ENCODE measurements at places on chromosomes 4 and X.

DNA sequence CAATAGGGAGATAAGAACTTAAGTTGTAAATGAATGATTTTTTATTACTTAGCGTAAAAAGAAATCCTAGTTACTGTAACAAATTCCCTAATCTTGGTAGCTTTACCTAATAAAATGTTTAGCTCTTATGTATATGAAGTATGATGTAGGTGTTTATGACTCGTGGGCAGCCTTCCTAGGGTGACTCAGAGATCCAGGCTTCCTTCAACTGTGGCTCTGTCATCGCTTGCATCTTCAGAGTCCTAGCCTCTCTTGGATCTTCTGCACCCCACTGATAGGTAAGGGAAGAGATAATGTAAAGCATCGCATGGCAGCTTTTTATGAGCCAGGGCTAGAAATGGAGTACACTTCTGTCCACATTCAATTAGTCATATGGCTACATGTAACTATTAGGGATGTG, 165.6 kb upstream of the GLRA2 start:
- no peak for DNase-seq

DNA sequence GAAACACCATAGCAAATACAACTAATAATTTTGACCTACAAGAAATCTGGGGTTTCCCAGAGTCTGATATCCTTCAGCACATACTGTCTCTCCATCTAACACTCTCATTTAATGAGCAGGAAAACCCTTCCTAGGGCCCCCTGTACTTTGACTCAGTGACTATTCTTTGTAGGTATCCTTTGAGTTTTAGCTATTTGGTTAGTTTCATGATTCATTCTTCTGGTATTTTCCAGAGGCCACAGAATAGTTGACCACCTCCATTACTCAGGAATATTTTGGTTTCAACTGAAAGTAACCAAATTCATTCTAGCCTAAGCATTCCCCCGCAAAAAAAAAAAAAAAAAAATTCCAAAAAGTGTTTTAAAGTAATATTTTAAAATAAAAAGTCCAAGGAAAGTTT, 140.0 kb downstream of the IDS start:
- no peak for DNase-seq

GRCh38 chr4:77151241-77151640, 5.8 kb upstream of the CCNG2 start:
- DNase-seq = no peak

GRCh38 chr4:127006446-127006877, 626.3 kb upstream of the INTU start:
- DNase-seq = no peak

- DNase-seq = no peak
Observed at GRCh38 chr4:182809417-182810102, 107.6 kb downstream of the DCTD start.

GRCh38 chr4:172762895-172763294, 405.7 kb upstream of the GALNT7 start:
- no peak for DNase-seq

DNA sequence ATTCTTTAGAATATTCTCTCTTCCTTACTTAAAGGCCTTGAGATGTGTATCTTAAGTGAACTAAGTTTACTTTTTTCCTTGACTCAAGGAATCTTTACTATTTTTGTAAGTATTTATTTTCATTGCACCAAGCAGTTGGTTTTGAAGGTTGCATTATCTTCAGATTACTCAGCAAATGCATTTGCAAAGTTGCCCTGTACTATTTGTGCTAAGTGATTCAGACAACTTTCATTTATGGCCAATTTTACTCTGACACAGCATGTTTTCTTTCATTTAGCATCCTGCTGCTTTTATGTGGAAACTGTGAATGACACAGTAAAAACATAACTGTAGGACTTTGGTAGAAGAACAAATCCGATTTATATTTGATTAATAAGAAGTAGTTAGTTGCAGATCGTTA, 191.0 kb downstream of the CCSER1 start:
- DNase-seq = no peak

DNA sequence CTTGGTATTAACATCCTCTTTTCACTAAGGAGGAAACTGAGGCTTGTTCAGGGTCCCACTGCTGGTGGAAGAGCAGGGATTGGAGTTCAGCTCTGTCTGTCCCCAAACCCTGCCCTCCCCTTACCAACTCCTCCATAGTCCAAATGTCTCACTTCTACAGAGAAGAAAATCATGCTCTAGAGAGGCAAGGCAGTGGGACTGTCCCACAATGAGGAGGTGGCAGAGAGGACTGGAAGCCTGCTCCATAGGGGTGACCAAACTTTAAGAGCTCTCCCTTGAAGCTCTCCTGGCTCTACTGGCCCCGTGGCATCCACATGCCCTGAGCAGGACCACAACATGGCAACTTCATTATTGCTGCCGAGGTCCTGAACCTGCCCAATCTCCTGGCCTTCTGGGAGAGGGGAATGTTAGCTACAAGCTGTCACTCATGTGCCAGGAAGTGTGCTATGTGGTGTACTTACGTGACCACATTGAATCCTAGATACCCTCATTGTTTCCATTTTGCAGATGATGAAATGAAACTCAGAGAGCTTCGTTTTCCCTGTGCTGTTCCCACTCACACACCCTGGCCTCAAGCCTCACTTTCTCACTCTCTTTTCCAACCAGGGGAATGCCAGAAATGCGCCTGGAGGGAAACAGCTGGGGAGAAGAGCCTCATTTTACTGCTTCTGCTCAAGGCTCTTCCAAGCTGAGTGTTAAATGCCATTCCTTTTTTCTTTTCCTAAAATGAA, 71.5 kb downstream of the ANAPC4 start:
- no peak for DNase-seq

DNA sequence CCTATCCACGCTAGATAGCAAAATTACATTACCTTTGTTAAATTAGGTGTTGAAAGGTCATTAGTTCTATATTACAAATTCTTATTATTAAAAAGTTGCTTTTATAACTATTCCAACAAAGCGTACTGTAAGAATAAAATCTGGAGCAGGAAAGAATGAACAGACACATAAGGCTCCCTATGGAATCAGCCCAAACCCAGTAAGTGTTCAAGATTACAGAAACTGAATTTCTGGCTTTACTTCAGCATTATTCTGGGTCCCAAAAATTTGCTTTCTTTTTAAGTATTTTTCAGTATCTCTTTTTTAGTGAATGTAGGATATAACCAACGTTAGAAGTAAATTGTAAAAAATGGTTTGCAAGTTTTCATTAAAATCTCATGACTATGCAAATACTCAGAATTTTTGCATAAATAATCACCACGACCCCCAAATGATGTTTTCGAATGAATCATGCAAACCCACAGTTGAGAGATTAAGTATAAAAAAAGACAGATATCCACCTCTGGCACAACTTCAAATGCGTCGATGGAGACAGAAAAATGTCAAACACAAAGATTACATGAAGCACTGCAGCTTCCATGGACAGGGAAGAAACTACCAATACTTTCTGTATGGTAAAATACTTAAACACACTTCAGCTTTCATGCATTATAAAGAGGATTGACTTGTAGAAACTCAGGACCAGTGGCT, 238.5 kb downstream of the RASL11B start:
- DNase-seq = no peak

- no peak for DNase-seq
Observed at GRCh38 chrX:9598344-9598743, 133.5 kb downstream of the TBL1X start.

- no peak for DNase-seq
Observed at GRCh38 chr4:88866862-88867550, 169.4 kb upstream of the NAP1L5 start.

DNA sequence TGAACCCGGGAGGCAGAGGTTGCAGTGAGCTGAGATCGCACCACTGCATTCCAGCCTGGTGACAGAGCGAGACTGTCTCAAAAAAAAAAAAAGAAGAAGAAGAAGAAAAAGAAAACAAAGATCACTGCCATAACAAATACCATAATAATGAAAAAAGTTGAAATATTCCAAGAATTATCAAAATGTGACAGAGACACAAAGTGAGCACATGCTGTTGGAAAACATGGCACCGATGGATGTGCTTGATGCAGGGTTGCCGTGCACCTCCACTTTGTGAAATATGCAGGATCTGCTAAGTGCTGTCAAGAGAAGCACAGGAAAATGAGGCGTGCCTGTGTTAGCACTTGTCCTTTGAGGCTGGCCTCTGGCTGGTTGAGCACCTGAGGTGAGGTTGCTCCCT, 133.3 kb downstream of the STK32B start:
- no peak for DNase-seq

Data from stimulated activated CD8-positive, alpha-beta memory T cell treated with anti-CD3 and anti-CD28 coated beads, Interleukin-4, amount 100 ng/mL, for 4 hours (primary cell).